Activated T-helper 17 cell treated with anti-CD3 and anti-CD28 coated beads, Interleukin-2, amount 50 U/mL, for 72 hours (primary cell): ENCODE measurements at places on chromosomes 7 and 10. TPM values are rescaled to one million over a fixed set of nuclear protein-coding genes. Genes with fewer than 3 reads are reported as not detected.

The HTR7 gene
- total RNA-seq: 0.16 TPM

DNA sequence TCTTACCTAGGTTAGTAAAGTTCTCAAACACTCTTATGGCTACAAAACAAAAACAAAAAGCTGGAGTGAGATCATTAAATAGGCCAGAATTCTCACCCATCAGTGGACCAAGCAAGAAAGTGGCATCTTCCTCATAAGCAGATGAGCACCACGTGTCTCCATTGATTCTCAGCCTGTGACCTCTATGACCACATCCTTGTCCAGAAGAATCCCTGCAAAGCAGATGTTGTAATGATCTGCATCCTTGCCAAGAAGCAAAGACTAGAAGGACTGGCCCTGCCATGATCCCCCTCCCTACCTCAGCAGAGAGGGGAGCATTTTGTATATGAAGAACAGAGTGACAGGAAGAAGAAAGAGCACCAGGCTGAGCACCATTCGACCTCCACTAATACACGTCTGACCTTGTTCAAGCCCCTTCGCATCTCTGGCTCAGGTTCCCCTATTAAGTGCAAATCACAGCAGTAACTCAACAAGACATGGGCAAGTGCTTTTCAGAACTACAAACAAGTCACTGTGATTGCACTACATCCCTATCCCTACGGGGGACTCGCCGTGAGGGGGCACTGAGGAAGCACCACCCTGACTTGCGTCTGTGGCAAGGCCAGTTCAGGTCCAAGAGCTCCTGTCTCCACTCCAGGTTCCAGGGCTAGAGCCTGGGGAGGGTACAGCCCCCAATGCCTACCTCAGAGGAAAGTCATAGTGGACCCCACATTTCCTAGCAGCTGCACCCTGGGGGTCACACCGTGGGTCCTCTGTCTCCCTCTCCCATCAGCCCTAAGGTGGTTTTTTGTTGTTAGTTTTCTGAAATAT lies 22.2 kb upstream of the RASSF4 start:
- ATAC-seq: no peak

GRCh38 chr7:26191233-26191973 lies 9.1 kb downstream of the HNRNPA2B1 start:
- ATAC-seq: no peak

DNA sequence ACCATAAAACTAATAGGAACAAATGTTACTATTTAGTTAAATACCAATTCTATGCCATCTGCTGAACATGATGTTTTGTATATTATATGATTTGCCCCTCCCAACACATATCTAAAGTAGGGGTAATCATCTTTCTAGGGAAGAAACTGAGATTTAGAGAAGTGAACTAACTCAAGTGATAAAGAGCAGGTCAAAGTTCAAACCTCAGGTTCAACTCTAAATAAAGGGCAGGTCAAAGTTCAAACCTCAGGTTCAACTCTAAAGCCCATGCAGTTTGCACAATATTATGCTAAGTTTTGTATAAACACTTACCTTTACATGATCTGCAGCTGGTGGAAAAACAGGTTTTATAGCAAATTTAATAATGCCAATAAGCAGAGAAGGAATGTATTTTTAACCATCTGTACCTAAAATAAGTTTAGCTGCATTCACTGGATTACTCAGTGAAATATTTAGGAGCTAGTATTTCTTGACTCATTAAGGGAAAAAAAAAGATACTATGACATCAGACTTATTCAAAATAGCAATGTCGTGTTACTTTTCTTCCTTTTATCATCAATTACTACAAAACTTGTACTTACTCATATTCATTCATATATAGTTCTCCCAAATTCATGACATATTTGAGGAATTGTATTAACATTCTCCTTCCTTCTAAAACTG lies 1194.3 kb upstream of the CELF2 start:
- no peak for ATAC-seq

DNA sequence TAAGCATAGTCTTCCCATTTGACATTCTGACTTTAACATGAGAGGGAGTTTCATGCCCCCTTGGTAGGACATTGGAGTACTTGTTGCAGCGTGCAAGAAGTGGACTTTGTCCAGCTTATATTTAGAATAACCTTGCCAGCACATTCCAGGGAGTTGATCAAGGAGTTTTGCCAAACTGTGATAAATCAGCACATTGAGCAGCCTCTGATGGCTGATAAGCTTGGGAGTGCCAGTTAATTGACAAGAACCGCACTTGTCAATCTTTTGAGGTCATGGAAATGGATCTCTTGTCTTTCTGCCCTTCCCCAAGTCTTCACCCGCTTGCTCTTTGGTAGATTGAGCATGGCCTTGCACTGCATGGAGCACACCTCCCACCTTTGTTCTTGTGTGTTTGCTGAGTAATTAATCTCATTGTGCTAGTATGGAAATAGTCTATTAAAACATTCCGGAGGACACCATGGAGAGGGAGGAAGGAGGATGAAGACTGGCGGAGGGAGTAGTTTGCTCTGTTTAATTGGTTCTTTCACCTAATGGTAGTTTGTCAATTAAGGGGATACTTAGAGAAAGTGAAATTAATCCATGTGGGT lies 668.5 kb upstream of the GALNT17 start:
- no peak for ATAC-seq
